ENCODE measurements at places on chromosomes 6 and 20.

GRCh38 chr6:2132416-2132815, 113.0 kb downstream of the GMDS start:
- DNase-seq = no peak

- no peak for DNase-seq
Observed at GRCh38 chr20:59153355-59153681, 10.3 kb upstream of the ZNF831 start.

- DNase-seq = no peak
Observed at GRCh38 chr6:44289726-44290260, 19.5 kb downstream of the TMEM151B start.

- DNase-seq = peak; percentile 47
Observed at GRCh38 chr6:161265975-161266374, 7.9 kb downstream of the AGPAT4 start.

GRCh38 chr6:24408719-24409410, 6.1 kb downstream of the MRS2 start:
- peak; percentile 52 for DNase-seq

- peak; percentile 88 for DNase-seq
Observed at GRCh38 chr6:33904050-33904746, 100.4 kb upstream of the MLN start.

DNA sequence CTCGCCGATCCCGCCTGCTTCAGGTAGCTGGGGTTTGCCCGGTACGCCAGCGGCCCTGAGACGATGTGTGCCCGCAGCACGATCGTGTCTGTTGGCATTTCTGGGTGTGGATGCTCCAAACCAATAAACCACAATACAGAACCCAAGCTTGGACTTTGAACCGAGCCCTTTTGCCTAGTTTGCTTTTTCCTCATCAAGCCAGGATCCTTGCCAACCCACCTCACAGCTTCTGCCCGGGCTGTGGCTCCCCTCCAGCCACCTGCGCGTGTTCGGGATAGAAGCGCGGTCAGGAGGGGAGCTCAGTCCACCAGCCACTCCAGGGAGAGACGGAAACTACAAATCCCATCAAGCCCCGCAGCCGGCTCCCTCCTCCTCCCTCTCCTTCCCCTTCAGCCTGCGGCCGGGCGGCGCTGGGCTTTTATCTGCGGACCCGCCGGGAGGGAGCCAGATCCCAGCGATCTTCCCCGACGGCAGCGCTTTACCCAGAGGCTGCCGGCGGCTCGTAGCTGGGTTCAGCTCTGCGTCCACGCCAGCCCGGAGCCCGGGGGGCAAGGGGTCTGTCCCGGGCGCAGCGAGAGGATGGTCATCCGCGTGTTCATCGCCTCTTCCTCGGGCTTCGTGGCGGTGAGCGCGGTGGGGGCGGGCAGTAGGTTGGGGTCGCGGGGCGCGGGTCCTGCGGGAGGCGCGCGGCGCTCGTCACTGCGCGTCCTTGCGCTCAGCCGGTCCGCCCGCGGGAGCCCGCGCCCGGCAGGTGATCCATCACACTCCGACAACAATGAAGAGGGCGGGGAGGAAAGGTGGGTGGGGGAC, at the start of gene SH3BGRL2:
TSS of gene SH3BGRL2 (plus strand) at position 447 of the 810 bp plus-strand sequence. CDS start at position 580, 133 bp downstream.
- DNase-seq = peak; percentile 64

DNA sequence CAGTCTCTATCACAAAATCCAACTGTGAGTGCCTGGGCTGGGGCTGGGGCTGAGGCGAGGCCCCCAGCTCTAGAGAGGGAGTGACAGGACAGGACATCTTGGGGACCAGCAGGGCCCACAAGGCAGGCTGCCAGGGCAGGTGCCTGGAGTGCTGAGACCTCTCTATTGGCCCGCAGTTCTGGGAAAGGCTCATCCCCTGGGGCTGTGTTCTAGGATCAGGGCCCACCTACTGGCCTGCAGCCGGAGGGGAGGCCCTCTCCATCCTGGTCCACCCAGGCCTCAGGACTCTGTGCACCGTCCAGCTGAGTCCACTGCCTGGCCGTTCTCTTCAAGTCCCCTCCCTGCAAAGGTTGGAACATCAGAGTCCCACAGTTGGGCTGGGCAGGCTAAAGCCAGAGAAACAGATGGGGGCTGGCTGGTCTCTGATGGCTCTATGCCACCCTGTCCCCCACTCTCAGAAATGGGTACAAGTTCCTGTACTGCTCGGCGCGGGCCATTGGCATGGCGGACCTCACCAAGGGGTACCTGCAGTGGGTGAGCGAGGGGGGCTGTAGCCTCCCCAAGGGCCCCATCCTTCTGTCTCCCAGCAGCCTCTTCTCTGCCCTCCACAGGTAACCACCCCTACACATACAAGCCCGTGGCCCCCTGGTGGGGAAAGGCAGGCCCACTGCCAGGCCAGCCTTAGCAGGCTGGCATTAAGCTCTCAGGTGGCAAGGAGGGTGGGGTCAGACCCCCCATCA, 9.0 kb downstream of the EMILIN3 start:
- DNase-seq = no peak

DNA sequence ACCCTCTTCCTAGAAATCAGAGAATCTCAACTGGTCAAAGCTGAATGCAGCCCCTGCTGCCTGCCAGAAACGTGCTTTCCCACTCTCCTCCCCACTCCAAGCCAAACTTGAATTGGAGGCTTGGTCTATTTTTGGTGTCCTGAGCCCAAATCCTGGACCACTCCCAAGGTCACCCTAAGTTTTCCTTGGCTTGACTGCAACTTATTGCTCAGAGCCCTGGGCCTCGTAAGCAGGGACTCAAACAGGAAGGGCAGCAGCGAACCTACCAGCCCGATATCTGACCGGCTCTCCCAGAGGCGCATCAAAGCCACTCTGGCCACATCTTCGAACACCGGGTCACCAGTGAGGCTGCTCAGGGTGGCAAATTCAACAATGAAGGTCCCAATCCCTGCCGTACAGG, 12.7 kb downstream of the EDEM2 start:
- no peak for DNase-seq

GRCh38 chr6:112268654-112269053, 14.3 kb upstream of the LAMA4 start:
- DNase-seq = no peak

DNA sequence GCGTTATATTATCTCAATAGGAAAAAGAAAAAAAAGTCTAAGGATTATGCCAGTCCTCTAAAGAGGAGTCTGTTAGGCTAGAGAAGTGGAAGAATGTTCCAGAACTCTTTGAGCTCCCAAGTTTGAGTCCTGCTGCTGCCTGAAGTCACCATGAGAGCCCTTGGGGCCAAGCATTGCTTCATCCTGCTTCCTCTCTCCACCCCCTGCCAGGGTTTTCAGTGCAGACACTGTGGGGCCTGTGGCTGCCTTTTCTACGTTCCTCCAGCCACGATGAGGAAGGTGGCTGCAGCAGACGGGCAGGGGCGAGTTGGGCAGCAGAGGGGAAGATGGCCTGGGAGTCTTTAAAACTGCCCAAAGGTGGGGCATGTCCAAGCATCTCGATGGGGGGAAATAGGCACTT, 214.4 kb upstream of the KCNG1 start:
- DNase-seq = no peak

Data from GM12865 (cell line).